ENCODE measurements at places on chromosomes 2 and 18. TPM values are rescaled to one million over a fixed set of nuclear protein-coding genes. Genes with fewer than 3 reads are reported as not detected.

MROH2A gene
- total RNA-seq: not detected

C2orf80 gene
- total RNA-seq: not detected

STARD6 gene
- not detected for total RNA-seq

EPB41L3 gene
- total RNA-seq: 79.9 TPM

CELF4 gene
- total RNA-seq: not detected

TEX51 gene
- not detected for total RNA-seq

RNU2-63P gene
- not detected for total RNA-seq

CD8B2 gene
- under 0.01 TPM for total RNA-seq

OSR1 gene
- total RNA-seq: 10.4 TPM

SERPINB7 gene
- total RNA-seq: not detected

UGT1A3 gene
- total RNA-seq: not detected

IL36B gene
- not detected for total RNA-seq

DSG2 gene
- total RNA-seq: 2.6 TPM

MBD5 gene
- 30.8 TPM for total RNA-seq

INPP1 gene
- 8.4 TPM for total RNA-seq

SLC30A3 gene
- 0.52 TPM for total RNA-seq

PSMD14 gene
- 36.0 TPM for total RNA-seq

MSTN gene
- 18.8 TPM for total RNA-seq

Measured in skeletal muscle tissue (tissue), 5 donors.